Activated CD8-positive, alpha-beta T cell treated with anti-CD3 and anti-CD28 coated beads, Interleukin-2, amount 10 ng/mL, durations not matched to agents 7 days and 5 days (primary cell): ENCODE measurements at places on chromosomes 13 and 19. TPM values are rescaled to one million over a fixed set of nuclear protein-coding genes. Genes with fewer than 3 reads are reported as not detected.
A peak's percentile ranks its signal among the peaks of the same experiment; 100 is the strongest.

DNA sequence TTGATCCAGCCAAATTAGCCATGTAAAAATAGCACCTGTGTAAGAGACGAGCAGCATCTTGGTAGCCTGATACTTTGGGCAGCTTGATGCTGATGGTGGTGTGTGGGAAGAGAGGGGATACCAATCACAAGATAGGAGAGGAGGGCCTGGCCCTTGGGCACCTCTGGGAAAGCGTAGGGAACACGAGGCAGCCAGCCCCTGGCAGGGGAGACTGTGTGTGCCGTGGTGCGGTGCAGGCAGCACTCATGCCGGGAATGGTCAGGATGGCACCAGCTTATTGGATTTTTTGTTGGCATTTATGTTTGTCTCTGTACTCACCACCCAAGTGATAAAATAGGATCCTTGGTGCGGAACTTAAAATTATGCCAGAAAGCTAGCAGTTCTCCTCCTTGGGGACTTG is 10.2 kb downstream of the SIGLEC8 start:
- H3K4me3 ChIP-seq: peak overlapping the region; percentile 41
- H3K27ac ChIP-seq: peak overlapping the region; percentile 40
- H3K27me3 ChIP-seq: peaks cover 26% of the 10 kb centered on the region
- peaks cover 3% of the 10 kb centered on the region for H3K36me3 ChIP-seq

- H3K4me3 ChIP-seq: peak overlapping the region; percentile 22
- peaks cover 87% of the 10 kb centered on the region for H3K36me3 ChIP-seq
- no peaks in the 10 kb centered on the region for H3K27me3 ChIP-seq
- peaks cover 58% of the 10 kb centered on the region for H3K4me1 ChIP-seq
Observed at GRCh38 chr19:14409146-14410023, 9.8 kb downstream of the DDX39A start.

- H3K4me1 ChIP-seq: no peaks in the 10 kb centered on the region
- H3K27ac ChIP-seq: no peak overlapping the region
- H3K4me3 ChIP-seq: no peak overlapping the region
- DNase-seq: no peak
Observed at GRCh38 chr13:101399365-101399764, 16.9 kb downstream of the NALCN start.

GRCh38 chr13:90352763-90353162 is 994.7 kb upstream of the MIR17HG start:
- no peaks in the 10 kb centered on the region for H3K4me1 ChIP-seq
- H3K27ac ChIP-seq: no peak overlapping the region
- no peaks in the 10 kb centered on the region for H3K27me3 ChIP-seq
- no peaks in the 10 kb centered on the region for H3K36me3 ChIP-seq
- no peak for DNase-seq
- H3K4me3 ChIP-seq: no peak overlapping the region

- no peaks in the 10 kb centered on the region for H3K27me3 ChIP-seq
- peaks cover 61% of the 10 kb centered on the region for H3K4me1 ChIP-seq
- H3K27ac ChIP-seq: peak overlapping the region; percentile 89
Observed at GRCh38 chr13:99322297-99323103, 15.3 kb upstream of the GPR183 start.

GRCh38 chr19:52941941-52942385 is 18.7 kb upstream of the ZNF888 start:
- no peaks in the 10 kb centered on the region for H3K27me3 ChIP-seq
- DNase-seq: peak; percentile 39
- peak overlapping the region; percentile 92 for H3K27ac ChIP-seq
- H3K36me3 ChIP-seq: peaks cover 35% of the 10 kb centered on the region

GRCh38 chr19:4957981-4958380 is 10.9 kb upstream of the KDM4B start:
- no peak overlapping the region for H3K27ac ChIP-seq
- no peaks in the 10 kb centered on the region for H3K4me1 ChIP-seq
- no peak for DNase-seq
- H3K4me3 ChIP-seq: no peak overlapping the region
- no peaks in the 10 kb centered on the region for H3K27me3 ChIP-seq

- H3K4me3 ChIP-seq: no peak overlapping the region
- H3K36me3 ChIP-seq: no peaks in the 10 kb centered on the region
- H3K27ac ChIP-seq: no peak overlapping the region
- H3K4me1 ChIP-seq: no peaks in the 10 kb centered on the region
Observed at GRCh38 chr13:104181526-104182231, 1115.5 kb upstream of the SLC10A2 start.

DNA sequence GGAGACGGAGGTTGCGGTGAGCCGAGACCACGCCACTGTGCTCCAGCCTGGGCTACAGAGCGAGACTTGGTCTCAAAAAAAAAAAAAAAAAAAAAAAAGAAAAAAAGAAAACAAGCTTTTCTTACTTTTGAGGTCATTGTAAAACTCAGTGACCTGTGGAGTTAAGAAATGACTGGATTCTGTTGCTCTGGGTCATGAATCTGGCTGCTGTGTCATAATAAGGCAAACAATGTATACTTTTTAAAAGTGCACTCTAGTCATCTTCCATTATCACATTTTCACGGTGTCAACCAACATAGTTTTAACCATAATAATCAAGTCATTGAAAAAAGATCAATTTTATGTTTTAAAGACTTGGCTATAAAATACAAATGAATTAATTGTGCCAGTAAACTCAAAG is 1186.6 kb downstream of the DIAPH3 start:
- DNase-seq: no peak
- no peaks in the 10 kb centered on the region for H3K4me1 ChIP-seq
- no peak overlapping the region for H3K4me3 ChIP-seq
- H3K27me3 ChIP-seq: no peaks in the 10 kb centered on the region
- H3K36me3 ChIP-seq: no peaks in the 10 kb centered on the region
- no peak overlapping the region for H3K27ac ChIP-seq

DNA sequence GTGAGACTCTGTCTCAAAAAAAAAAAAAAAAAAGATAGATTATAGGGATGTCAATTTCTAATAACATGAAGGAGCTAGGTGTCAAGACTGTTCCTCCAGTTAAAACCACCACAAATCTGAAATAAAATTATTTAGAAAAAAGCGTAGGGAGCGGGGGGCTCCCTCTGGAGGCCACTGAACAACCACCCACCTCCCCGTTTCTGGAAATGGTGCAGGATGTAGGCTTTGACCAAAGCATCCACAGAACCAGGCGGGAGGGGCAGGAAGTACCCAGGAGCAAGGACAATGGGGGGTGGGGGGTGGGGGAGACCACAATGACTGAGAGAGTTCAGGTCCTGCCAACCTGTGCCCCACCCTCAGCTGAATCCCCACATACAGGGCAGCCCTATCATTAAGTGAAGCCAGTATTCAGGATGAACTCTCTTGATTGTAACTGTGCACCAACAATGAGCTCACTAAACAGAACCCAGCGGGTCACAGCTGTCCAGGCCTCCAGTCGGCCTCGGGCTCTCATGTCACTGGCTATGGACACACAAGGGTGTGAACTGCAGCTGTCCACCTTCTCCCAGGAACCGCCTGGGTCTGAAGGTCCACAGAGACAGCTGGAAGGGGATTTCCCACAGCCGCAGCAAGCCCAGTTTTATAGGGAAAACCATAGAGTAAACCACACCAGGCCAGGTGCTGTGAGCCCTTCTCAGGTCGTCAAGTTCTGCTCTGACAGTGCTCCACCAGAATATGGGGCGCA is 6.6 kb downstream of the ZSCAN18 start:
- H3K36me3 ChIP-seq: peaks cover 28% of the 10 kb centered on the region
- no peak overlapping the region for H3K4me3 ChIP-seq
- no peaks in the 10 kb centered on the region for H3K4me1 ChIP-seq
- H3K27ac ChIP-seq: no peak overlapping the region
- DNase-seq: no peak
- no peaks in the 10 kb centered on the region for H3K27me3 ChIP-seq

GRCh38 chr13:25351404-25351803 is 20.4 kb upstream of the ATP8A2 start:
- DNase-seq: no peak
- no peaks in the 10 kb centered on the region for H3K36me3 ChIP-seq
- no peaks in the 10 kb centered on the region for H3K4me1 ChIP-seq
- peaks cover 17% of the 10 kb centered on the region for H3K27me3 ChIP-seq
- no peak overlapping the region for H3K27ac ChIP-seq
- no peak overlapping the region for H3K4me3 ChIP-seq

DNA sequence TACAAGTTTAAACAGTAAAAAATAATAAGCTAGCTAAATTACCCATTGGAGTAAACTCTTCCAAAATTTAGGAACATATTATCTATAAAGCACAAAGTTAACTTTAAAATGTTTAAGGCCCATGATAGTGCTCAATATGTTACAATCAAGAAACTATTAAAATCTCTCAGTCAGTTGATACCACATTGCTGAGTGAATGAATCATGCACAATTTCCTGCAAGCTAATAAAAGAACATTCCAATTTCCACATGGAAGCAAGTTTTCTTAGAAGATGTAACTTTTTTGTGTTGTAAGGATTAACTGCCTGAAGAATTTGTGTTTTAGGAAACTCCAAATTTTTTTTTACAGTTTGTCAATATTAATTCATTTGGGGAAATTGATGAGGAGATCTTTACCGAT is 666.6 kb downstream of the SLITRK1 start:
- H3K36me3 ChIP-seq: no peaks in the 10 kb centered on the region
- DNase-seq: no peak
- no peak overlapping the region for H3K4me3 ChIP-seq
- H3K27ac ChIP-seq: no peak overlapping the region
- no peaks in the 10 kb centered on the region for H3K27me3 ChIP-seq
- H3K4me1 ChIP-seq: no peaks in the 10 kb centered on the region

DNA sequence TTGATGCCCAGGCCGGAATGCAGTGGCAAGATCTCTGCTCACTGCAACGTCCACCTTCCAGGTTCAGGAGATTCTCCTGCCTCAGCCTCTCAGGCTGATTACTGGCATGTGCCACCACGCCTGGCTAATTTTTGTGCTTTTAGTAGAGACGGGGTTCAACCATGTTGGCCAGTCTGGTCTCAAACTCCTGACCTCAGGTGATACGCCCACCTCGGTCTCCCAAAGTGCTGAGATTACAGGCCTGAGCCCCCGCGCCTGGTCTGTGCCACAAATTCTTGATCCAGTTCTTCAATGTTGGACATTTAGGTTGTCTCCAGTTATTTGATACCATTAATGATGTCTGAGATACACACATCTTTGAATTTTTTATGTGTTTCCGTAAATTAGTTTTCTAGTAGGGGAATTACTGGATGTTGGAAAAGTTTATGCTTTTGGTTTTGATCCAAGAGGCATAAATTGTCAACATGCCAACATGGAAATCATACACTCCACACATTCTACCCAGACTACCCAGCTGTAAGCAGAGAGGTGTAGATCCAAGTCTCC is 525 bp upstream of the COG3 start:
- no peaks in the 10 kb centered on the region for H3K27me3 ChIP-seq
- H3K4me3 ChIP-seq: peak overlapping the region; percentile 81
- H3K36me3 ChIP-seq: peaks cover 23% of the 10 kb centered on the region
- DNase-seq: no peak
- H3K27ac ChIP-seq: peak overlapping the region; percentile 90
- peaks cover 38% of the 10 kb centered on the region for H3K4me1 ChIP-seq

GRCh38 chr13:42041011-42041683 is 7.3 kb upstream of the DGKH start:
- peak overlapping the region; percentile 79 for H3K4me3 ChIP-seq
- H3K36me3 ChIP-seq: peaks cover 5% of the 10 kb centered on the region
- H3K27me3 ChIP-seq: peaks cover 15% of the 10 kb centered on the region
- peaks cover 19% of the 10 kb centered on the region for H3K4me1 ChIP-seq

- H3K27ac ChIP-seq: no peak overlapping the region
- H3K27me3 ChIP-seq: no peaks in the 10 kb centered on the region
- DNase-seq: no peak
- H3K4me3 ChIP-seq: no peak overlapping the region
- no peaks in the 10 kb centered on the region for H3K4me1 ChIP-seq
Observed at GRCh38 chr13:33249066-33249465, 36.5 kb downstream of the STARD13 start.

DNA sequence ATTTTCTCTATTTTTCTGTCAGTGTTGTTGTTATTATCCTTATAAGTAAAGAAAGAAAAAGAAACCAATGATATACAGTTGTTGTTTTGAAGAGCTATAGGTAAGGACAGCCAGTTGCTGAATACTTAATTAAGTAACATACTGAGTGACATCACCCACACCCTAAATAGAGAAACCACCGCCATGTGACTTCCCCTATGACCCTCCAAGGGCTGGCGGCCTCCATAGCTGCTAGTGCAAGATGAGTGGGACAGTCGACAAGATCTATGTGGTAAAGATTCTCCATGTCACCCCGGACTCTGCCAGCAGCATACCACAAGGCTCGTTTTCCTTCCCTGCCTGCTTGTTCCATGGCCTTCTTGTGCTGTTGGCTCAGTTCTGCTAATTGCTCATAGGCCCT is 221.1 kb downstream of the DNAJC15 start:
- no peak for DNase-seq
- H3K27me3 ChIP-seq: peaks cover 19% of the 10 kb centered on the region
- no peak overlapping the region for H3K27ac ChIP-seq
- H3K36me3 ChIP-seq: no peaks in the 10 kb centered on the region

DNA sequence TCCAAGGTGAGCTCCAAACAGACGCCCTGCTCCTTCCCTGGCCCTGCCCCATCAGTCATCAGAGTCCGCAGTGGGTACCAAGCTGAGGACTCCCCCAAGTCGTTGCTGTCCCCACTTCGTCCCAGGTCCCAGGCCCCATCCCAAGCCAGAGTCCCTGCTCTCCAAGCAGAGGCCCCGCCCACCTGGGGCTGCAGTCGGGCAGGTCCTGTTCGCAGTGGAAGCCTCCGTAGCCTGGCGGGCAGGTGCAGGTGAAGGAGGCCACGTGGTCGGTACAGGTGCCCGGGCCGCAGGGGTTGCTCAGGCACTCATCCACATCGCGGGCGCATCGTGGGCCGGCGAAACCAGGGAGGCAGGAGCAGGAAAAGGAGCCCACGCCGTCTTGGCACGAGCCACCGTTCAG is 19.4 kb downstream of the NOTCH3 start:
- H3K36me3 ChIP-seq: no peaks in the 10 kb centered on the region
- H3K4me1 ChIP-seq: peaks cover 3% of the 10 kb centered on the region
- peaks cover 4% of the 10 kb centered on the region for H3K27me3 ChIP-seq
- no peak overlapping the region for H3K27ac ChIP-seq
- DNase-seq: no peak

GRCh38 chr13:94608586-94608985 is 6.9 kb downstream of the GPR180 start:
- peaks cover 30% of the 10 kb centered on the region for H3K4me1 ChIP-seq
- peaks cover 45% of the 10 kb centered on the region for H3K36me3 ChIP-seq
- H3K4me3 ChIP-seq: no peak overlapping the region
- H3K27me3 ChIP-seq: no peaks in the 10 kb centered on the region

Gene LRRC4B
- not detected for total RNA-seq

Gene SHC2
- not detected for total RNA-seq

Gene GFY
- total RNA-seq: not detected

Gene ZNF577
- 7.6 TPM for total RNA-seq

Gene CLDND2
- 8.5 TPM for total RNA-seq

Gene CYP2F1
- not detected for total RNA-seq

Gene PALM
- not detected for total RNA-seq

Gene NUCB1
- 229 TPM for total RNA-seq

Gene ZNF69
- total RNA-seq: 4.0 TPM

Gene KLK4
- not detected for total RNA-seq

Gene SYNE4
- total RNA-seq: 2.6 TPM
